NCI-H1417 treated with DMSO at 0.1 percent for 48 hours (cell line): ENCODE measurements at places on chromosomes 16 and 17.
A peak's percentile ranks its signal among the peaks of the same experiment; 100 is the strongest.

DNA sequence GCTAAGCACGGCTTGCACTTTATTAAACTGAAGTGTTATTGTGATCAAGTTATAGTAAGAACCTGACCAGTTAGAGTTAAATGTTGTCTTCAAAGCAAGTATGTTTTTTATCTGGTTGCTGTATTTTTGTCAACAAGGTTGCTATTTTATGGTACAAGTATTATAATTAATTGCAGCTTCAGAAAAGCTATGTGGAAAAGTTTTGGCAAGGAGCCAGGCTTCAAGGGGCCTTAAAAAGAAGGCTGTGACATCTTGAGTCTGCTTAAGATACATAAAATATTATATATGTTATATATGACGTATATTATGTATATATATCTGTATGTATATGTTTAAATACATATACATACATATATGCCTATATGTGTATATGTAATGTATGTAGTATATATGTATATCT lies 1461.2 kb upstream of the CDH8 start:
- DNase-seq, result no peak

- DNase-seq, result no peak
These were observed 16.4 kb downstream of the ZNF778 start for GRCh38 chr16:89233678-89234490.

DNA sequence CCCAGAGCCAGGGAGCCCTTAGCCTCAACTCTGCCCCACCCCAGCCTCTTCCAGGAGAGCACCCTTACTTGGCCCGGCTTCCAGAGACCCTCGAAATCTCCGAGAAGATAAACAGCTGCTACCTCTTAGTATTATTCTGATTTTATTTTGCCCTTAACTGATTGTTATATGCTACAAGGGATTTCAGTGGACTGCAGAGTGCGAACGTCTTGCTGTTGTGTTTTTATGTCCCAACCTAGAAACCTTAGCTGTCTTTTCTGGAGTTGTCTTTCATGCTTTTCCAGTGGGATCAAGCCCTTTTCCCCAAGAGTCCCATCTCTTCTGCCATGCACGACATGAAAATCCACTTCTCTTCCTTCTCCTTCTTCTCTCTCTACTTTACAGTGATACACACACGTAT lies 47.0 kb downstream of the SNX20 start:
- no peak for DNase-seq

DNA sequence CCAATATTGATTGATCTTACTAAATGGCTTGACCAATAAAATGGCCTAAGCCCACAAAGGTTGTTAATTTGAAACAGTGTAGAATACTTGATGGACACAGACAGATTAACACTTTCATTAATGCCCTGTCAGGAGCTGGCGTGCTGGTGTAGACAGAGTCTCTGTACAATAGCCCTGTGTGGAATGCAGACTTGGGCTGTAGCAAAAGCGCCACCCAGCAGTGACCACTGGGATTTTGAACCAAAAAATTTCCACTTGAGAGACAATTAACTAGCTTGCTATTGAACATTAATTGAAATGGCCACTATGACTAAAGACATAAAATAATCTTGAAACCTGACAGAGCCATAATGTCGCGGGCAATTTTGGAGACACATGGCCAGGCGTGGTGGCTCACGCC lies 19.7 kb upstream of the GUCY2D start:
- DNase-seq, result no peak

GRCh38 chr17:30316736-30317135 lies 17.1 kb downstream of the TMIGD1 start:
- DNase-seq, result no peak

GRCh38 chr16:24516900-24517669 lies 22.3 kb upstream of the RBBP6 start:
- peak; percentile 50 for DNase-seq

DNA sequence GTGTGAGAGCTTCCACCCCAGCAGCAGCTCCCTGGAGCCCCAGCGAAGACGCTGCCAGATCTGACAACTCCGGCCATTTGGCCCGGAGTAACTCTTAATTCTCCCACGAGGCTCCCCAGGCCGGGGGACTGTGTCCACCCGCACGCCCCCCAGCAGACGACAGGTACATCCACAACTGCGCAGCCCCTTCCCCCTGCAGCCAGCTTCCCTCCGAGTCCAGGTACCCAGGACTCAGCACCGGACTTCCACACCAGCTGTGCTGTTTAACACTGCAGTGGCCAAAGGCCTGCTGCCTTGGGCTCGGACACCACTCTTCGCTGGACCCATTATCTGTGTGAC lies 7.2 kb downstream of the SYNGR2 start:
- no peak for DNase-seq

GRCh38 chr17:77366558-77367245 lies 225.9 kb downstream of the SEC14L1 start:
- DNase-seq, result no peak

GRCh38 chr17:14793237-14793636 lies 471.9 kb downstream of the PMP22 start:
- no peak for DNase-seq

GRCh38 chr17:75155191-75155601 lies 884 bp upstream of the JPT1 start:
- DNase-seq, result no peak

GRCh38 chr17:322006-322780 lies 30.4 kb downstream of the RPH3AL start:
- DNase-seq, result no peak

GRCh38 chr17:46044286-46044928 lies 45.4 kb downstream of the STH start:
- no peak for DNase-seq

DNA sequence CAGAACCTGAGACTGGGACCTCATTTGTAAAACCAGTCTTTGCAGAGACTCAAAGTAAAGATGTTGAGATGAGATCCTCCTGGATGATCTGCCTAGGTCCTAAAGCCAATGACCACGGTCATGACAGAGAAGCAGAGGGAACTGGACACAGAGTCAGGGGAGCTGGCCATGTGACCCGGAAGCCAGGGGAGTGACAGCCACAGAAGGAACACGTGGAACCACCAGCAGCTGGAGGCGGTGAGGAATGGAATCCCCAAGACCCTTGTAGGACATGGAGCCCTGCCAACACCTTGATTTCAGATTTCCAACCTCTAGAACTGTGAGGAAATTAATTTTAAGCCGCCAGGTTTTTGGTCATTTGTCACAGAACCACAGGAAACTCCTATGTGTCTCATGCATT lies 37.0 kb downstream of the USP22 start:
- DNase-seq, result no peak

DNA sequence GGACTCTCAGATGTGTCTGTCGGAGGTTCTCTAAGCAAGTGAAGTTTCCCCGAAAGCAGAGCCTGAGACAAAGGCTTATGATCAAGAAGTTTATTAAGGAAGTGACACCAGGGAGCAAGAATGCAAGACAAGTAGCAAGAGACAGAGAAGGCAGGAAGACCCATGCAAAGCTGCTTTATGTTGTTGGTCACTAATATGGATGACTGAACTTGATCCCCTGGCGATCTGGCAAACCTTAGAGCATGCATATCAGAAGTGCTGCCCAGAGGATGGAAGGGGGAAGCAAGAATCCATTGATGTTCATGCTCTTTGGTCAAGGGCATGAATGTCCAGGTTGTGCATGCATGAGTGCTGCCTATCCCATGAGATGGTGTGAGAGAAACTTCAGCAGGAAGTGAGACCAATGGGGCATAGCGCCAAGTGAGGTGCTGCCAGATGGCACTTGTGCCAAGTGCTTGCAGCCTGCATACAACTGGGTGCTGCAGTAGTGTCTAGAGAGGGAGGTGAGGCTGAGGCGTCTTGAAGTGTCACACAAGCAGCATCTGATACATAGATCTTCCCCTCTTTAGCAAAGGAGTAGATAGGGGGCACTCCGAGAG lies 176.5 kb downstream of the SALL1 start:
- DNase-seq, result no peak

- DNase-seq, result no peak
These were observed 36.6 kb upstream of the EMP2 start for GRCh38 chr16:10616756-10617640.
